COR-L47 (cell line): ENCODE measurements at places on chromosomes 11 and 22.

DNA sequence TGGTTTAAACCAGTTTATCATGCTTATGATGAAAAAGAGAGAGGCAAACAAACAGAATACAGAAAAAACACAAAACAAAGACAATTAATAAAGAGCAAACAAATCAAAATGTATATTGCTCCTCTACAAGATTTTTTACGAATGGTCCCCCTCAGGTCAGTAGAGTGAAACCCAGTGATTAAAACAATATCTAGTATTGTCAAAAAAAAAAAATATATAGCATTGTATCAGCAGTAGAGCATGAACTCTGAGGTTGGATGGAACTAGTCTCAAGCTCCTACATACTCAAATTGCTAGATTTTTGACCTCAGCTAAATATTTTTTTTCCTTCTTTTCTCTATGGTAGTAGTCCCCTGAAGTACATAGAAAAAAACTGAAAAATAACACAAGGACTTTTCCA lies 290.3 kb upstream of the LUZP2 start:
- DNase-seq, result no peak

DNA sequence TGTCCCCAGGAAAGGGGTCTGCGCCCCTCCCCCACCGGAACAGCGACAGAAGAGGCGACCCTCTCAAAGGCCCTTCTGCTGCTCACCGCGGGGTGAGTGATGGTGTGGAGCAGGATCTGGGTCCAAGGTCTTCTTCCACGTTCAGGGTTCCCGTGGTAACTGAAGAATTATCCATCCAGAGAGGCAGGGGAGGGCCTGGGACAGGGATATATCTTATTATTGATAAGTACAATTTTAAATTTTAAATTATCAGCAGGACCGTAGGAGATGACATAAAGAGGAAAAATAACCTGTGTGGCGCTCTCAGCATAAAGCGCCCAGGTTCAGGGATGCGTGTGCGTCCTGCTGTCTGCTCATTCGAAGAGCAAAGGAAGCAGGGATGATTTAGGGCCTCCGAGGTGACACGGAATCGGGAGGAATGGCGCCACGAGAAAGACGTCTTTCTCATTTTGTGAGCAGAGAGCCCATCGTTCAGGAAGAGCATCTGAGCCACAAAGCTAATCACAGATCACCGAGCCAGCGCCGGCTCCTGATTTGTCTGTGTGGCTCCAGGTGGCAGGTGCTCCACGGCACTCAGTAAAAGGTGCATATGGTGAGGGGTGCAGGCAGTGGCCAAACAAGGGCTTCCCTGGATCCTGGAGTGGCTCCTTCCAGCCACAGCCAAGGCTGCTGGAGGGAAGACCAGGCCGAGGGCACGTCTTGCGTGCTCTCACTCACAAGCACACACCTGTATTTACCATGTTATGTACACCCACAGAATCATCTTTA lies 19.3 kb downstream of the KRTAP5-5 start:
- no peak for DNase-seq

DNA sequence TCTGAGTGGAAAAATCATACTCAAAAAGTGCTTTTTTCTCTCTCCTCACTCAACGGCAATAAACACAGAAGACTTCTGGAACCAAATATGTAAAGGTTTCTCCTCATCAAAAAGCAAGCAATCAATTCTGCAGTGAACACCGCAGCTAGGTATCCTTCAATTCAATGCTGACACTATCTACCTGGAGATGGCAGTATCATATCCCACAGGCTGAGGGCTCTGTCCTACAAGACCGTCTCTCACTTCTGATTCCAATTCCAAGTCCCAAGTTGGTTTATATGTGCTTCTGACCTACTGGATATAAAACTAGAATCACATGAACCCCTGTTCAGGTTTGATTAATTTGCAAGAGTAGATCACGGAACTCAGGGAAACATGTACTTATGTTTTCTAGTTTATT lies 59.7 kb upstream of the LUZP2 start:
- DNase-seq, result no peak

- DNase-seq, result peak; percentile 28
Observed at GRCh38 chr11:33936725-33937604, 45.1 kb upstream of the LMO2 start.

GRCh38 chr11:313787-314553 lies at the start of gene IFITM1:
Gene IFITM1 (plus strand): TSS chr11:314040. CDS start chr11:314171, 131 bp downstream.
- no peak for DNase-seq

- no peak for DNase-seq
Observed at GRCh38 chr11:60978546-60979380, 7.3 kb downstream of the CD6 start.

DNA sequence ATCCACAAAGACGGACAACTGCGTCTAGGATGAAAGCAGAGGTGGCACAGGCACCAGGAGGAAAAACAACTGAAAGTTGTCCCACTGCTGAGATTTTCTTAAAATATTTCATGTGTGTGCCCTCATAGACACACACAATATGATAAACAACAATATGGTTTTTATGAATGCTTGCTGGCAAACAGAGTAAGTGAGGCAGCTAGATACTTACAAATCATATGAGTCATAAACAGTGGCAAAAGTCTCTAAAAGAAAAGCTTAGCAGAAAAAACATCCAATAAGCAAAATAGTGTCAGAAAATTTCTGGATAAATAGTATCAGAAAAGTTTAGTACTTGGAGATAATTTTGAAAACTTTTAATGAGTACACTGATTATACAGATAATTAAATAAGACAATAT lies 101.2 kb upstream of the DDI1 start:
- no peak for DNase-seq

DNA sequence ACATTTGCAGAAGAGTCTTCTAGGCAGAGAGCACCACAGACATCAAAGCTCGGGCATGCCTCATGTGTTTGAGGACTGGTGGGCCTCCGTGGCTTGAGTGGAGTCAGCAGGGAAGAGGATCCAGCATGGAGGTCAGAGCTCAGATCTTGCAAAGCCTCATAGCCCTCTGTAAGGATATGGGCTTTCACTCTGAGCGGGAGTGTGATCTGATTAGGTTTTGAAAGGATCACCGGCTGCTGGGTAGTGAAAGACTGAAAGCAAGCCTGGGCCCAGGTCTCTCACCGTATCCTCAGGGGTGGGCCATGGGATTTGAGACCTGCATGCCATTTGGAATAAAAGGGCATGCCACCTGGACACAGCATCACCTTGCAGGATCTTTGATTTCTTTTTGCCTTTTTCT lies 112.7 kb downstream of the TEAD1 start:
- no peak for DNase-seq

- peak; percentile 6 for DNase-seq
Observed at GRCh38 chr11:13126430-13126829, 117.3 kb downstream of the RASSF10 start.

DNA sequence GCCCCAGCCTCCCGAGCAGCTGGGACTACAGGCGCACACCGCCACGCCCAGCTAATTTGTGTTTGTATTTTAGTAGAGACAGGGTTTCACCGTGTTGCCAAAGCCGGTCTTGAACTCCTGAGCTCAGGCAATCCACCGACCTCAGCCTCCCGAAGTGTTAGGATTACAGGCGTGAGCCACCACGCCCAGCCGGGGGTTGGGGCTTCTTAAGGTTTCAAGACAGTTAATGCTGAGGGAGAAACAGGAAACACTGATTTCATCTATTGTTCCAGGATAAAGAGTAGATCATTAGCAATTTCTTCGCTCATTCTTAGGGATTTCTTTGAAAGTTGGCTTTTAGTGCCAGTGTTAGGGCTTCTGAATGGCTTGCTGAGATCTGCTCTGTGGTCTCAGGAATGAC lies 21.2 kb upstream of the CLMP start:
- no peak for DNase-seq

DNA sequence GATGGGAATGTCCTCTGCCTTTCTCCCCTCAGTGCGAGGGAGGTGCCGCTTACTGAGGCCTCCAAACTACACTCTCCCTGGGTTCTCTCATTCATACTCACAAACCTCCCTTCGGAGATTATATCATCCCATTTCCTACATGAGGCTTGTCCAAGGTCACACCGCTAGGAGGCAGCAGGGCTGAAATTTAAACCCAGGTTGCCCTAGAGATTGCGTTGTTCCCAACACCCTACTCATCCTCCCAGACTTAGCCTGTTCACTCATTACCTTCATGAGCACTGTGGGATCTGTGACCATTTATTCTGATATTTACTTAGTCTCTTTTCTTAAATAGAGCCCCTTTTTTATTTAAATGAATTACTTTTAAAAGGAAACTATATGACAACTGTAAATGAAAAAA lies 31.1 kb downstream of the SDHAF2 start:
- DNase-seq, result no peak

GRCh38 chr11:46114378-46114777 lies 6.9 kb downstream of the PHF21A start:
- no peak for DNase-seq

DNA sequence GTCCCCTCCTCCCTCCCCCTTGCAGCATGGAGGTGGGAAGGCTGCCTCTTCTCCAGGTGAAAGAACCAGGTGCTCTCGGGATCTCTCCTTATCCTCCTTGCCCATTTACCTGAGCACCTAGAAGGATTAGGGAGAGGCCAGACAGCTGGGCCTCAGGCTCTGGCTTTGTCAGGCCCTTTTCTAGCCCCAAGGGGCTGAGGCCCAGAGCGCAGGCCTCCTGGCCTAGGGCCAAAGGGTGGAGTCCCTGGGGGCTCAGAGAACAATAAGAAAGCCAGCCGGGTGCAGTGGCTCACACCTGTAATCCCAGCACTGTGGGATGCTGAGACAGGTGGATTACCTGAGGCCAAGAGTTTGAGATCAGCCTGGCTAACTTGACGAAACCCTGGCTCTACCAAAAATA lies 5.4 kb upstream of the TTLL1 start:
- DNase-seq, result no peak

DNA sequence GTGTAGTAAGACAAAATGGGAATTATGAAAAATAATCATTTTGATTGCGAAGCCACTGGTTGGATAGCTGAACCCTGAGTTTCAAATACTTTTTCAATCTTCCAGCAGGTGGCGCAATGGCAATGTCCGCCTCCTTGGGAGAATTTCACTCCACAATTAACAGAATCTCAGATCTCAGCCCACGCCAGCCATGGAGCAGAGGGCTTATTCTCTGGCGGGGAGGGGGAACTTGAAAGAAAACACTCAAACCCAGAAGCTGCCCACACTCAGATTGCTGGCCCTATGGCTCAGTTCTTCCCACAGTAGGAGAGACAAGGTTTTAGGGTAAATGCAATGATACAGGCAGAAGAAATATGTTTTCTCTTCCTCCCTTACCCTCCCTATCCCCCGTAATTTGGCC lies 38.7 kb upstream of the RCN1 start:
- peak; percentile 32 for DNase-seq

- DNase-seq, result no peak
Observed at GRCh38 chr11:67442504-67443404, 522 bp downstream of the CORO1B start.

GRCh38 chr11:110857892-110858546 lies 145.8 kb upstream of the ARHGAP20 start:
- DNase-seq, result no peak

DNA sequence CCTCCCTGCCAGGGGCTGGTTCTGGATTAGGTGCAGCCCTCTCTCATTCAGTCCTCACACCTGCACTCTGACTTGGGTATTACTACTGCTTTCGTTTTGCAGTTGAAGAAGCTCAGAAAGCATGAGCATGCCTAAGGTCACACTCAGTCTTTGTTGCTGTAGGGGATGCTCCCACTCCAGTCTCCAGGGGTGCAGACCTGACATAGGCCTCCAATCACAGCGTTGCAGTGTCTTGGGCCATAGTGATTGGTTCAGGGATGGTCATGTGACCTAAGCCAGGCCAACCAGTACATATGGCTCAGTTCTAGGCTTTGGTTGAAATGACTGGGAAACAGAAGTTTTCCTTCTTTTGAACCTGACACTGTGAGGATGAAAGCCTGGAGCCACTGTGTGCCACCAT lies 61.7 kb downstream of the FBXO7 start:
- no peak for DNase-seq

DNA sequence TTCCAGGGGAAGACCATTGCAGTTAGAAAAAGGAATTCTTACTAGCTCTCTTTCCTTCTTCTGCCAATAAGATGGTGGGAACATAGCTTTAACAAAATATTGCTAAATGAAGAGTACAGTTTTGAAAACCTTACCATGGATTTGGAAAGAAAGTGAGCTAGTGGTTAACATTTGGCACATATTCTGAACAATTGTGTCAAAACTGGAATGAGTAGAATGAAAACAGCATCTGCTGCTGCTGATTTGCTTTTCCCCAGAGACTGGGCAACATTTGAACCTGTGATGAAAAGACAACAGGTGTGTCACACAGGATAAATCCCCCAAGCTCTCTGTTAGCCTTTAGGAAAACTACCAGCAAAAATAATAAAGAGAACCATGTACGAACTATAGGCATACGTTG lies 761.4 kb downstream of the KCNA4 start:
- DNase-seq, result no peak

GRCh38 chr11:38721586-38722315 lies 2123.7 kb upstream of the RAG2 start:
- DNase-seq, result no peak

GRCh38 chr11:36086366-36086765 lies 142.5 kb downstream of the LDLRAD3 start:
- DNase-seq, result no peak

GRCh38 chr11:108319541-108320145 lies 96.8 kb downstream of the ATM start:
- no peak for DNase-seq

DNA sequence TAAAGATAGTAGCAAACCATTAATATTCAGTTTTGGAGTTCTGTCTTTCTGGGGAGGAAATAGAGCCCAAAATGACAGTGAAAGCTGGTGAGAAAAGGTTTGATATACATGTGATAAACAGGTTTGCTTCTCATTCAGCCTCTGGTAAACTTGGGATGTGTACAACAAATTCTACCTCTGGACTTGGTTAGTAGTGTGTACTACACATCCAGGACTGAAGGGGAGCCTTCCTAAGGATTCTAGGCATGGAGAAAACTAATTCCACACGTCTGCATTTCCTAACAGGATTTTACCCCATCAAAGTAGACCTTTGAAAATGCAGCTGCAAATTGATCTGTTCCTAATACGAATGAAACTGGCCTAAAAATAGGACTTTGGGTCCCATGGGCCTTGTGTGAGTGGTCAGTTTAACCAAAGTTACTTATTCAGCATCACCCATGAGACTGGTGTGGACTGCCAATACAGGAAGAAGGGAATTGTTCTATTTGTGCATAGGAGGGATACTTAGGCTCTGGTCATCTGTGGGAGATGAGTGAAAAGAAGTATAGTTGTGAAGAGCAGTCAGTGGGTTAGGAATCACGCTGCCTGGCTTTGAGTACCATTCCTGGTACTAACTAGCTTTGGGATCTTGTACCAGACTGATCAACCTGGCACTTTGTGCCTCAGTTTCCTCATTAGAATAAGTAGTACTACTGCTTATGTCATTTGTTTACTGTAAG lies 74.2 kb downstream of the YAP1 start:
- DNase-seq, result no peak
